ENCODE measurements at places on chromosomes 4 and X. TPM values are rescaled to one million over a fixed set of nuclear protein-coding genes. Genes with fewer than 3 reads are reported as not detected.

TLR2 gene
- total RNA-seq: 1.6 TPM

MID1 gene
- total RNA-seq: 24.6 TPM

DNA sequence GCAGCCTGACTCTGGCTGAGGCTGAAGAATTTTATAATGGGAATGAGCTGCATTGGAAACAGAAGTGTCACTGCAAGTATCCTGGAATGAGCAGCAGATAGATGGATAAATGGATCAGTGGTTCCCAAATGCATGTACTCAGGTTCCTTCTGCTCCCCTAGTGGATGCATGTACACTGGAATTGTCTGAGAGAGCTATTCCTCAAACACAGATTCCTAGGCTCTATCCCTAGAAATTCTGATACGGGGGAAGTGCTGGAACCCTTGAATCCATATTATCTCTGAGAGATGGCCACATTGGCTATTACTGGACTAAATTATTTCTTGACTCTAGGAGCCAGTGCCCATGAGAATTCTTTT is 64.8 kb downstream of the TMEM131L start:
- DNase-seq: no peak

GRCh38 chr4:159541143-159541542 is 438.3 kb downstream of the RAPGEF2 start:
- no peak for DNase-seq

PLAC1 gene
- total RNA-seq: not detected

DNA sequence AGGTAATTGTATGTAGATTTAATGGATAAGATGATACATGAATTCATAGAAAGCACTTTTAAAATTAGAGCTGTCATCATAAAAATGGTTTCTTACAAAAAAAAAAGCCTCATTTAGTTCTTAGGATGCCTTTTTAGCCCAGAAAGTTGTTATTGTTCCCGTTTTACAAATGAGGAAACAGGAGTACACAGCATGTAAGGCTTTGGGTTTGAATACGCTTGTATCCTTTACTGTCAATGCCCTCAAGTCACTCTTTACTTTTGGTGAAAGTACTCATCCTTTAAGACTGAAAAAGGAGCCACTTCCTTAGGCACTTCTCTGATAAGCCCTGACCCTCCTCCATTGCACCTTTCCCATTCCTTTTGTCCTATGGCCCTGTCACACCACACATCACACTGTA is 4.9 kb downstream of the EREG start:
- no peak for DNase-seq

GRCh38 chr4:145956288-145956890 is 17.8 kb upstream of the ZNF827 start:
- no peak for DNase-seq

- DNase-seq: no peak
Measured at GRCh38 chr4:108762559-108763225, at the start of gene ETNPPL. TSS of gene ETNPPL (minus strand) at chr4:108763053. CDS start at chr4:108762898, 155 bp downstream.

SPOCK3 gene
- total RNA-seq: 15.1 TPM

- DNase-seq: no peak
Measured at GRCh38 chrX:69268611-69269010, 103.4 kb upstream of the PJA1 start.

DNA sequence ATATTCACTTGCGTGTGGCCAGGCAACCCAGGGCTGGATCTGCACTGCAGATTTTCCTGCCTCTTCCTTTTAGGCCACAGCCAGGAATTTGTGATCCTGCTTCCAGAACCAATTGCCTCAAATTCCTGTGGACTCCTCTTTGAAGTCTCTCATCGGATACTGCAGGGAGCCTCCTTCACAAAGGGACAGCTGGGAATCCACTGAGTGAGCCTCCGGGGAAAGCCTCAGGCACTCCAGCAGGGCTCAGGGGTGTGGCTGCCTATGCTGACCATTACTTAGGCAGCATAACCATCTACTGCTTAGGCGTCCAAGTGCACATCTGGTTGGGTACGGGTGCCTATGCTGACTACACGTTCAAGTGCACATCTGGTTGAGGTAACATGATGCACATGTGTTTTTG is 321.5 kb downstream of the NLGN4X start:
- no peak for DNase-seq

GRCh38 chr4:35125995-35126712 is 1118.2 kb downstream of the ARAP2 start:
- DNase-seq: no peak

OSTC gene
- 57.2 TPM for total RNA-seq
